Stimulated activated CD4-positive, alpha-beta T cell treated with anti-CD3 and anti-CD28 coated beads, Interleukin-4, amount 100 ng/mL, for 48 hours (primary cell): ENCODE measurements at places on chromosomes 7 and 10.

- DNase-seq, result no peak
These were observed 444.5 kb upstream of the FOXK1 start for GRCh38 chr7:4237296-4238235.

GRCh38 chr10:21467633-21468032, 57.8 kb downstream of the SKIDA1 start:
- DNase-seq, result no peak

DNA sequence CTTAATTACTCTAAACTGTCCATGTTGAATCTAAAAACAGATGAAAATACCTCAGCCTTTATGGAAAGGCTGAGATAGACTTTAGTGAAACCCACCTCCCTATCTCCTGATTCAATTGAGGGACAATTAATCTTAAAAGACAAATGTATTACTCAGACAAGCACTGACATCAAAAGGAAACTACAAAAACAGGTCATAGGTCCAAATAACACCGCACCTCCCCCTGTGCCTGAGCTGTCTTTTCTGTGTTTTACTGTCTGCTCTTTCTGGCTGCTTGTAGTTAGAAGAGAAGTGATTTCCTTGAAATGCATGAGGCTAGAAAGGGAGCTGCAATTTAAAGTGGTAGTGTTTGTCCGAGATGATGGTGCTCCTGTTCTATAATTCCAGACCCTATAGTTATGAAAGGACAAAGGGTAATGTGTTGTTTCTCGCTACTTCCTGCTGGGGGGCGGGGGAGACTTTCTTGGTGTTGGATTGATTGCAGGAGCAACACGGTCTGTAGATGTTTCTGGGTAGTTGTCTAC, 16.0 kb downstream of the AKR1C8 start:
- DNase-seq, result no peak

- peak; percentile 86 for DNase-seq
These were observed at the start of gene IMPDH1 for GRCh38 chr7:128409596-128410450. Gene IMPDH1 (minus strand): TSS chr7:128409982. CDS start chr7:128409901, 81 bp downstream.

GRCh38 chr7:104366390-104366789, 38.0 kb downstream of the LHFPL3 start:
- DNase-seq, result no peak

DNA sequence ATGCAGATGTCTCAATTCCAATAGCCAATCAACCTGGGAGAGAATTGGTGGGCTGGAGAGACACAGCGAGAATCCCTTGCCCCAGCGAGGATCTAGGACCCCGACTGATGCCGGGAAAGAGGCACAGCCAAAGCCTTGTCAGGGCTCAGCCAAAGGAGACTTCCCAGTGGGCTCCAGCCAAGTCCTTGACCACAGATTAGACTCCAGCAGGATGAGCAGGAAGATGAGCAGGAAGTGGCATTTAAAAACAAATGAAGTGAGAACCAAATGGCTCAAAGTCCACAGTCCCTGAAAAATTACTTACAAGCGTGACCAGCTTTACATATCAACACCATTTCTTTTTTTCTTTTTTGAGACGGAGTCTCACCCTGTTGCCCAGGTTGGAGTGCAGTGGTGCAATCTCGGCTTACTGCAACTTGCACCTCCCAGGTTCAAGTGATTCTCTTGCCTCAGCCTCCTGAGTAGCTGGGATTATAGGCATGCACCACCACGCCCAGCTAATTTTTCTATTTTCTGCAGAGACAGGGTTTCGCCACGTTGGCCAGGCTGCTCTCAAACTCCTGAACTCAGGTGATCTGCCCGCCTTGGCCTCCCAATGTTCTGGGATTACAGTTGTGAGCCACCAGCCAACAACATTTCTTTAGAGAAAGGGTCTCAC, 40.2 kb downstream of the CTBP2 start:
- no peak for DNase-seq

DNA sequence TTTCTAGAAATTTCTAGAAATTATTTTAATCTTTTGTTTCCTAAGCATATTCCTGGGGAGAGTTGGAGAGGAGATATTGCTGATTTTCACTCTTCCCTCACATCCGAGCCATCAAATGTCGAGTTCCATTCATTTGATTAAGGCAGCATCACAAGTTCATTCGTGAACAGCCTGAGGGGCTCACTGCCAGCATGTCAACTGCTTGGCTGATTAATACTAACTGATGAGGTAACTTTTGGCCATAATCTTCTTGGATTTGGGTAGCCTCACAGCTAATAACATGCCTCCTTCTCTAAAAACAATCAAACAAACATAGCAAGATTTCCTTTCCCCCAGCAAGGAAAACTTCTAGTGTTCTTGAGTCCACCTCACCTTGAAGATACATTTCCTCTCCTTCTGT, 87.1 kb upstream of the AFAP1L2 start:
- DNase-seq, result no peak

GRCh38 chr7:130113887-130114286, 43.6 kb downstream of the KLHDC10 start:
- DNase-seq, result no peak

- DNase-seq, result no peak
These were observed 179.8 kb upstream of the ASAH2 start for GRCh38 chr10:50431133-50431532.

- DNase-seq, result no peak
These were observed 7.2 kb upstream of the ATOH7 start for GRCh38 chr10:68239069-68239468.
